BE2C (cell line): ENCODE measurements at places on chromosomes 1 and 21.

DNA sequence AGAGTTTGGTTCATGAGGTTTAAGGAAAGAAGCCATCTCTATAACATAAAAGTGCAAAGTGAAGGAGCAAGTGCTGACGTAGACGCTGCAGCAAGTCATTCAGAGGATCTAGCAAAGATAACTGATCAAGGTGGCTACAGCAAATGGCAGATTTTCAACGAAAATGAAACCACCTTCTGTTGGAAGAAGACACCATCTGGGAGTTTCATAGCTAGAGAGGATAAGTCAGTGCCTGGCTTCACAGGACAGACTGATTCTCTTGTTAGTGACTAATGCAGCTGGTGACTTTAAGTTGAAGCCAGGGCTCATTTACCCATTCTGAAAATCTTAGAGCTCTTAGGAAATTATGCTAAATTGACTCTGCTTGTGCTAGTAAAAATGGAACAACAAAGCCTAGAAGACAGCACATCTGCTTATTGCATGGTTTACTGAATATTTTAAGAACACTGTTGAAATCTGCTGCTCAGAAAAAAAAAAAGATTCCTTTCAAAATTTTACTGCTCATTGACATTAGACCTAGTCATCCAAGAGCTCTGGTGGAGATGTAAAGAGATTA, 10.5 kb downstream of the MAEL start:
- DNase-seq = no peak

GRCh38 chr1:110477041-110477440, 26.1 kb downstream of the PROK1 start:
- DNase-seq = no peak

GRCh38 chr1:203629016-203629506, 2.4 kb downstream of the ATP2B4 start:
- DNase-seq = no peak

DNA sequence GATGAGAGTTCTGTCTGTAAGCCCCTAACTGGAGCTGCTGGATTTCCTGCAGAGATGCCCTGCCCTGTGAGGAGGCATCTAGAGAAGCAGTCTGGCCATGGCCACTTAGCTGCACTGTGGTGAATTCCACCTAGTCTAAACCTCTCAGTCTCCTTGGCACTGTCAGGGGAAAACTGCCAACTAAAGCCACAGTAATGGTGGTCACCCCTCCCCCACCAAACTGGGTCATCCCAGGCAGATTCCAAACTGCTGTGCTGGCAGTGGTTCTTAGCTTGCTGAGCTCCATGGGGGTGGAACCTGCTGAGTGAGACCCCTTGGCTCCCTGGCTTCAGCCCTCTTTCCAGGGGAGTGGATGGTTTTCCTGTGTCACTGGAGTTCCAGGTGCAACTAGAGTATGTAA, 740.6 kb downstream of the RWDD3 start:
- no peak for DNase-seq

GRCh38 chr1:89555550-89555949, 30.9 kb downstream of the LRRC8B start:
- no peak for DNase-seq

- DNase-seq = peak; percentile 52
These were observed at the start of gene GPR161 for GRCh38 chr1:168136709-168137514. Gene GPR161 (minus strand): TSS chr1:168136930. CDS start chr1:168104850, 32,080 bp downstream.

GRCh38 chr1:232880354-232880753, 70.1 kb upstream of the NTPCR start:
- peak; percentile 54 for DNase-seq

DNA sequence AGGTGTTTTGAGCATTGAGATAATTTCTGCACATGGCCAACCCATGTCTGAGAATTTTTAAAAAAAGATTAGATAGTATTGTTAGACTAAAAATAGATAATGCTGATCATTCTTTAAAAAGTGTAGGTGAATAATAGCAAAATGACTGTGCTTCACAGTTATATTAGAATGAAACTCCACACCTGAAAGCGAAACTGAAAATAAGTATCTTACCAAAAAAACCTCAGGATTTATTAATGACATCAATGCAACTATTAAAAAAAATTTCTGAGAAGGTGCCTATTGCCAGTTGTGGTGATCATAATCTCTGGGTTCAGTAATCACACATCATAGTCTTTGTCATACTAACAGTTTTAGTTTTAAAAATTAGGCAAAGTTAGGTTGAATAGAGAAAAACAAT, 36.5 kb downstream of the PLA2G4A start:
- DNase-seq = no peak

GRCh38 chr1:24263746-24264145, 55.4 kb upstream of the GRHL3 start:
- no peak for DNase-seq
